ENCODE measurements at places on chromosomes 7 and 10.
A peak's percentile ranks its signal among the peaks of the same experiment; 100 is the strongest.

DNA sequence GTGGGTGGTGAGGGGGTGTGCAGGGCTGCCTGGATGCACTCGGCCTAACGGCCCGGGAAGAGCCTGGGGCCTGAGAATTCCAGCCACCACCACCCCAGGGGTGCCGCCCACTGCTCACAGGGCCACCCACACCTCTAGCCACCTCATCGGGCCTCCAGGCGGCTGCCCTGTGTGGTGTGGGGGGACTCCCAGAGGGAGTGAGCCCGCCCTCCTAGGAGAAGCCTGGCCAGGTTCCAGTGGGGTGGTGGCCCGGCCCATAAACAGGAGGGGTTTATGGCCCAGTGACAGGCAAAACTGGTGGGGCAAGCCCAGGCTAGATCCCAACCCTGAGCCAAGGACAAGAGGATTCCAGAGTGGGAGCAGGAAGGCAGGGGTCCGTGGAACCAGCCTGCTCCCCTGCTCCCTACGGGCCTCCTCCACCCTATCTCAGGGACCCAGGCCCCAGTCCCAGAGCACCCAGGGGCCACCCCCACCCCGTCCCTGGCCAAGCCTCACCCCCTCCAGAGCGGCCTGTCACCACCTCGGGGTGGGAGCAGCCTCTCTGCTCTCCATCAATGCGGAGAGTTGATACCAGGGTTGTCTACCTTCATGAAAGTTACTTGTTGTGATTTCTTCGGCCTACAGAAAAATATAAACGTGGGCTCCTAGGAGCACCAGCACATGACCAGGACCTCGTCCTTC, 20.2 kb upstream of the PDGFA start:
- DNase-seq: no peak

GRCh38 chr7:123573896-123574467, 16.4 kb upstream of the NDUFA5 start:
- no peak for DNase-seq

DNA sequence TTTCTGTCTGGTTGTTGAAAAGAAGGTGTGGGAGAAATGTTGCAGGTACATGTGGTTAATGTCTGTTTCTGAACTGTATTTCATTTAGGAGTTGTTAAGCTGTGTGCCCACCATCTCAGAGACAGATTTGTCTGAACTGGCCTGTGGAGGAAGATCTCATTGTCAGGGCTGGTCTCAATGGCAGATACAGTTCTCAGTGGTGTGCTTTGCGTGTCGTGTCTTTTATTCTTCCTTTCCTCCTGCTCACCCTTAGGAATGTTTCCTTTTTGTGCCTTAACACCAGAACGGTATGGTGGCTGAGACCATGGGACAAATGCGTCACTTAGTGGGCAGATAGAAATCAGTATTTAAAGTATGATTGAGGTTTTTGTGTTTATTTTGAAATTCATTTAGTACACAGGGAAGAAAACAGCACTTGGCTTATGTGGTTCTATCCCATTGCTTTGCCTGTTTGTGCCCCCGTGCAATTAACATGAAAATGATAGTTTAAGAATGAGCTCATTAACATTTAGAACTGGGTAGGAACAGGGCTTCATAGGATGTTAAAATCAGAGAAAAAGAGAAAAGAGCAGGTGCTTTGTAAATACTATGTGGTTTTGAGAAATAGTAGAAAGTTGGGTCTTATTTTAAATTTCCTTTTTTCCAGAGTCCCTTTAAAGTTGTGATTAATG, 112.6 kb downstream of the AUTS2 start:
- DNase-seq: no peak

DNA sequence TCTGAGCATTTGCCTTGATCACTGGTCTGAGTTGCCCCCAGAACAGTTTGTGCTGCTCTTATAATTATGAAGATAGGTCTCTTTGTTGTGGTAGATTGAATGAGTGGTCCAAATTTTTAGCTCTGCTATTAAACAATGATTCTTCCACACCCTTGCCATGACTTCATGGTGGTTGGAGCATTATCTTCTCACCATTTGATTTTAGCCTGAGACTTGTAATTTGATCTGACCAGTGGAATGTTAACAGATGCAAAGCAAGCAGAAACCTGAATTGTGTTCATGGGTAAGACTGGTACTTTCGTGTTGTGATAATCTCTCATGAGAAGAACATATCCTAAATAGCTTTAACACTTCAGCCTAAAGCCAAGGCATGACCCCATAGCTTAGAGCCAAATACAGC, 139.1 kb downstream of the TFPI2 start:
- DNase-seq: no peak

GRCh38 chr7:66727058-66727457, 13.5 kb upstream of the RABGEF1 start:
- no peak for DNase-seq

GRCh38 chr7:149422914-149423301, 38.0 kb downstream of the ZNF777 start:
- no peak for DNase-seq

DNA sequence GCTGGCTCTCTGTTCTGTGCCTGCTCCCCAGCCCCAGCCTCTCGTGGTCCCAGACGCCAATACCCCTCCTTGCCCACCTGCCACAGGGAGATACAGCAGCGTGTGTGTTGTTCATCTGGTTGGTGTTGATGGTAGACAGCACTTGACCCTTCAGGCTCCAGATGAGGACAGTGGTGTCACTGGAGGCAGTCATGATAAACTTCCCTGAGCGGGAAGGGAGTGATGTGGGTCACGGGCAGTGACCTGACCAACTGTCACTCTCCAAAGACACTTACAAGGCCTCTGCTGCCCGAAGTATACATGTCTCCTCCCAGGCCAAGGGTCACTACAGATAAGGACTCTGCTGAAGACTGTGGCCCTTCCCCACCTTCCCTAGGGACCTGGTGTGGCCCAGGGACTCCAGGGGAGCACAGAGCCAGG, 5.6 kb downstream of the TBL2 start:
- DNase-seq: no peak

GRCh38 chr7:75813781-75814236, at the start of gene CCL24:
Gene CCL24 (minus strand): TSS chr7:75813806. CDS start chr7:75813715, 91 bp downstream.
- DNase-seq: no peak

DNA sequence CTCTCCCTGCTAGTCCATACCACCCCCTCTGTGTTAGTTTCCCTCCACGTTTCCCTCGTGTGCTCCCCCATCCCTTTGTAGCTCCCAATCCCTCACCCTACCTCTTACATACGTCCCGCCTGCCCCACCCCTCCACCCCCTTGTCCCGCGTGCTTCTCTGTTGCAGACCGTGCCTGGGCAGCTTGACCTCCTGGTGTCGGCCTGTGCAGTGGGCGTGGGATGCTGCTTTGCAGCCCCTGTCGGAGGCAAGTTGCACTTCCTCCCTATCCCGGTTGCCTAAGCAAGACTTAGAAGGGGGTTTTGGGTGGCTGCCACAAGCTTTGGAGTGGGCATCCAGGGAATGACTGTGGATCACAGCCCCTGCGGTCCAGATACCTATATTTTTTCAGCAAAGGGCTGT, 7.7 kb downstream of the CLCN1 start:
- no peak for DNase-seq

- no peak for DNase-seq
Observed at GRCh38 chr7:105932835-105933477, 30.1 kb upstream of the CDHR3 start.

DNA sequence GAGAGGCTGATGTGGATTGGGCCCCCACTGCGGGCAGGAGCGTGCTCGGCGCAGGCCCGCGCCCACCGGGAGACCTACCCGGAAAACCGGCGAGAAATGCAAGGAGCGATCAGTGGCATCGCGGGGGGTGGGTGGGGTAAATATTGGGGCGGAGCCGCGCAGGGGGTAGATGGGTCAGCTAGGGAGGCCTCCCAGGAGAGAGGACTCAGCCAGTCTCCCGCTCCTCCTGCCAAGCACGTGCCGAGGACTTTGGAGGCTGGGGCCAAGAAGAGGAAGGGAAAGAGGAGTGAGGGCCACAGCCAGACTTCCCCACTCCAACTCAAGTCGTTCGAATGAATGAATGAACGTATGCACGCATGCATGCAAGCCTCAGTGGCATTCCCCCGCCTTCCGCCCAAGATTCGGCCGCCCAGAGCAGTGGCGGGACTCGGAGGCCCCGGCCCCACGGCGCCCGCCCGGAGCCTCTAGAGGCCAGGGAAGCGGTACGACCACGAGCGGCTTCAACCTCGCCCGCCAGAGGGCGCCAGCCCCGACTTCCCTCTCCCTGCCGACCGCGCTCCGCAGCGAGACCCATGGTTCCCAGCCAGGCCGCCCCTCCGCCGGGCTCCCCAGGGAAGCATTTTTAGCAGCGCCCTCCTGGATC, 3.6 kb downstream of the NPM3 start:
- no peak for DNase-seq

GRCh38 chr7:113394856-113395255, 276.5 kb upstream of the SMIM30 start:
- DNase-seq: no peak

GRCh38 chr7:131007439-131008330, 273.7 kb upstream of the KLF14 start:
- no peak for DNase-seq

DNA sequence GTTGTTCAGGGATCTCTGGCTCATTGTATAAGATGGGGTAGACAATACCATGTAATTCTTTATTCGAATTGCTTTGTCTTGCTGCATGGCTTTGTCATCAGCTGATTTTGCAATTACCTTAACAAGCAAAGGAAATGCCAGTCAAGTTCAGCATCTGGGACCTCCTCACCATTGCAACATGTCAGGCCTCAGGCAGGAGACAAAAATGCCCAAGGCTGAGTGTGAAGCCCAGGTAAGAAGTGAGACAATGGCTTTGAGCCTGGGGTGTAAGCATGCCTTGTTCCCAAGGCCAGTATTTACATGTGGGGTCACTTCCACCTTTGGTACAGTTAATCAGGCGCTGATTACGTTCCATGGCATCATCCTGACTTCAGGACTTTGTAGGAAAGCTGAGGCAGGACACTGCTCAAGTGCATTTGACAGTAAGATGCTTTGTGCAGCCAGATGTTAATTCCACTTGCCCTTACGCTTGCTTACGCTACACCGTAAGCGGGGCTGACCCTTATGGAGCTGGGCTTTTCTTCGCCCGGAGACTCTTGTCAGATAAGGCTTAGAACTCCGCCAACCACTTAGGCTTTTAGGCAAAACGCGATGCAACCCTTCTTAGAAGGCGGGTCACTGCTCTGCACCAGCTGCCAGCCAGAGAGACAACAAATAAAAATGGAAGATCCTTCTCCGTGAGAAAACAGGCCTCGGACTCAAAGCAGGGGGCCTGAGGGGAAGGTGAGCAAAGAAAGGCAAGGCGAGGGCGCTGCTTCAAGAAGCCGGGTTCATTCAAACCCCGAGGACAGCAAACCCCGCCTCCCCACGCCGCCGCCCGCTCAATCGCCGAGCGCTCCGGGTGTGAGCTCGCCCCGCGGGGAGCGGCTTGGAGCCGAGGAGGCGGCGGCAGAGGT, 1.3 kb upstream of the SP4 start:
- DNase-seq: no peak

DNA sequence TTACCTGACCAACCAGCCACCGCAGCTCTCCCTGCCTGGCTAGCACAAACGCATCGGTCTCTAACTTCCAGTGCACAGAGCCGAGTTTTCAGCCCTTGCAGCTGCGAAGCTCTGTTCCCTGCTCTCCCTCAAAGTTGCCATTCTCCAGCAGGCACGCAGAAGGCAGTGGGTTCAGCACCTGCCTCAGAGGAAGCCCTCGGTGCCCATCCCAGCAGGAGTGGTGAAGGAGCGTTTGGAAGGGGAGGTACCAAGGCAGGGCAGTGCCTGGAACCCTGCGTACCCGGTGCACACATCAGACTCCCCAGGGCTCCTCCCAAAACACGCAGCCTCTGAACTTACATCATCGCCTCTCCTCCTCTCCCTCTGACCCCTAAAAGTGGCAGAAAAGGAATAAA, 1.7 kb upstream of the STK32C start:
- DNase-seq: no peak

DNA sequence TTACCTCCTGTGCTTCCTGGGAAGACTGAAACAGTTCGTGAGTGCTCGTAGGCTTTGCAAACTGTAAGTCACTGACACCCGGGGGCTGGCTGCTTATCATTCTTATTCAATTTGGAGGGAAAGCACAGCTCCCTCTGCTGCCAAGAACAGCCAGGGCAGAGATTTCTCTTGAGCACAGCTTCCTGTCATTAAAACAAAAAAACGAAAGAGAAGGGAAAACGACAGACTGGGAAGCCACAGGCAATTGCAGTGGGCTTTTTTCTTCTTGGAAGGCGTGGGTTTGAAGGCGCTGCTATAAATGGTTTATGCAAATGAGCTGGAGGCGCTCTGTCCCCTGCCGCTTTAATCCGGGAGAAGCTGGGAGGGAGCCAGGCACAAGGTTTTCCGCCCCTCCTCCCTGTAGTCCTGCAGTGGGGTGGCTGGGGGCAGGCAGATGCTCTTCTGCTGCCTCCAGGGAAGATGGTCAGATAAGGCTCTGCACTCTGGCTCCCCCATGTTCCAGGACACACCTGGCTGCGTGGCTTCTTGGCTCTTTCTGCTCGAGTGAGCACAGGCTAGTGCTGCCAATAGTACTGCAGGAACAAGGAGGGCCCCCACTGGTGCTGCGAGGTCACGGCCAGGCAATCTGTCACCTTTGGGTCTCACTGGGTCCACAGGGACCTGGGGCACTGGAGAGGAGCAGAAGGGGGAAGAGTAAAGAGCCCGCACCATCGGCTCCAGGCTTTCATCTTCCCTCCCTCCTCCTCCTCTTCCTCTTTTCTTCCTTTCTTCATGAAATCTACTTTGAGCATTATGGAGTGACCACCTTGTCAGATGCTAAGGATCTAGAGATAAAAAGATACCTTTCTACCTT, 49.5 kb downstream of the NEURL1 start:
- DNase-seq: peak; percentile 12

- no peak for DNase-seq
Observed at GRCh38 chr10:45418849-45419675, 45.0 kb downstream of the ALOX5 start.

- DNase-seq: no peak
Observed at GRCh38 chr7:82141427-82141826, 302.1 kb downstream of the CACNA2D1 start.

DNA sequence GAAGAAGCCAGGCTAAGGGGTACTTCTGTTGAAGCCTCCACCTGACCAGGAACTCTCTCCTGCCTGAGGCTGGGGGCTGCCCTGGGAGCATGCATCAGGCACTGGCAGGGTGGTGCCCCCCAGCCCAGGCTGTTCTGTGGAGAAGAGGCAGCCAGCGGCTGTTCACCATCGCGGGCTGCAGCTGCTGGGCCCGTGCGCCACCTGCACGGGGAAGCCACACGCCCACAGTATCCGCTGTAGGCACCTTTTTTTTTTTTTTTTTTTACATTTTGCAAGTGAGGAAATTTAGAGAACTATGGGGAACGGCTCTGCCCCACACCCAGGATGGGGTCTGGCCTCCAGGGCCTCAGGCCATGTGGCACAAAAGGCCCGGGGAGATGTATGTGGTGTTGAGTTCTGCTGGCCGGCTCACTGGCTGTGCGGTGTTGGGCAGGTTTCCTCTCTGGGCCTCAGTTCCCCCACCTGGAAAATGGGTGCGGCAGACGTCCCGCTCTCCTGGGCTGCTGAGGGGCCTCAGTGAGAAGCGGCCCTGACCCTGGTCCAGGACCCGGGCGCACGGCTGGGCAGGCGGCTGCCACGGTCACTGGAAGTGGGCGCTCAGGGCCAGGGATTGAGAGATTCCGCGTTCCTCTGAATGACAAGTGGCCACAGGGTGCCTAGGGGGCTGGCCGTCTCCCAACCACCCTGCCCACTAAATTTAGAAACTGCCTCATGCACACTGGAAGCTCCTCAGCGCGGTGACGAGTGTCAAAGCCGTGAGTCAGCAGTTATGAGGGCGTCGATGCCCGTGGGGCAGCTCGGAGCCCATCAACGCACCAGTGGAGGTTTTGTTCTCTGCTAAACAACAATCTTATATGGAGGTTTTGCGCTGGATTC, 8.8 kb upstream of the INTS1 start:
- DNase-seq: no peak

All from NCI-H1417 treated with DMSO at 0.1 percent for 48 hours (cell line).